ENCODE measurements at places on chromosomes 2 and 18.

GRCh38 chr2:112684415-112684775, 36.4 kb upstream of the NT5DC4 start:
- no peak for DNase-seq

DNA sequence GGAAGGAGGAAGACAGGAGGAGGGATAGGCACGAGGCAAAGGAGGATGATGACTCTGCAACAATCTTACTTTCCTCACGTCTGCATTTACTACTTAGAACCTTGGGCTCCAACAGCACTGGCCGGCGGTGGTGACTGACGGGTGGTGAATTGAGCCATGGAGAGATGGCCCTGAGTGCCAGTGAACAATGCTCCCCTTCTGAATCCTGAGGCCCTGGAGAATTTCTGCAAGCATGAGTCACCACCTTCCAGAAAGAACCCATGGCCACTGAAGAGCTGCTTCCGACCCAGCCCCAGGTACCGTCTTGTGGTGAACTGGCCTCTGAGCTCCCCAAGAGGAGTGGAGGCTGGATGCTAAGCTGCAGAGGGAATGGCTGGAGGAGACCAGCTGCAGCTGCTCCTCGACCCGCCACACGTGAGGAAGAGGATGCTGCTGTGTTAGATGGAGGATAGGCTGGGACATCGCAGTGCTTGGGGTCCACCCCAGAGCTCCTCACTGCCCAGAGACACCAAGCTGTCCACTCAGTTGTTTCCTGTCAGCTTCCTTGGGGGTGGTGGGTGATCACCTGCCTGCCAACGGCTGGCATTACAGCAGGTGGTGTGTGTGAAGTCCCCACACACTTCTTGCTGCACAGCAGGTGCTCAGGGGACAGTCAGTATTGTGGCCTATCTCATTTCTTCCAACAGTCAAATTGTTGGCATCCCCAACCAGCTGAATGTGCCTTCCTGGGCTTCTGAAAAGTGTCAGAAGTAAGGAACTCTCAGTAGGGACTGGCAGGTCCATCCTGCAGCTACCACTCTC, 186.5 kb upstream of the ID2 start:
- no peak for DNase-seq

GRCh38 chr18:11688972-11689668, at the start of gene GNAL:
Gene GNAL, plus strand, starts transcription at chr18:11689264. Its CDS starts 300 bp downstream, at chr18:11689564.
- peak; percentile 69 for DNase-seq

- DNase-seq = no peak
These were observed 28.7 kb downstream of the ACAA2 start for GRCh38 chr18:49784427-49785185.

DNA sequence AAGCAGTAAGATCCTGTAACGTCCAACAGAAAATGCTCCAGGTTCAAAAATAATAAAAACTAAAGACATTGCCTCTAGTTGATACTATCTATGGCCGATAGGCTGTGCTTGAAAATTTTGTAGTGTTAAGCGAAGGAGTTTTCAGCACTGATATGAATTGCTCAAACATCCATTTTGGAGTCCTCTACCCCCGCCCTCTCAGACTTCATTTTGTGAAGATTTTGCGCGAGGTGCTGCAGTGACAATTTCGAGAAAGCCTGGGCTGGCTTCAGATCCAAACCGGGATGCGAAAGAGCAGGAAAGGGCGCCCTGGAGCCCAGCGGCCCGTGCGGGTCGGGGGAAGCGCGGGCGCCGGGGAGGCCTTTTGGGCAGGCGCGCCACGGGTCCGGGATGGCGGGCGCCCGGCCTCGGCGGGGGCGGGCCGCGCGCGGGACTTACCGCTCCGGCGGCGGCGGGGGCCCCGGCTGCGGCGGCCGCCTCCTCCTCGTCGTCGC, 1.8 kb downstream of the SP3 start:
- DNase-seq = peak; percentile 49

GRCh38 chr2:74815941-74816340, 18.0 kb upstream of the HK2 start:
- DNase-seq = no peak

GRCh38 chr2:241649404-241649803, 11.9 kb downstream of the ATG4B start:
- no peak for DNase-seq

- DNase-seq = no peak
These were observed 122.3 kb downstream of the CHST9 start for GRCh38 chr18:27062802-27063201.

GRCh38 chr2:12334412-12334966, 382.2 kb upstream of the TRIB2 start:
- DNase-seq = peak; percentile 15

- DNase-seq = no peak
These were observed 398.6 kb upstream of the CDH7 start for GRCh38 chr18:65352186-65352585.

DNA sequence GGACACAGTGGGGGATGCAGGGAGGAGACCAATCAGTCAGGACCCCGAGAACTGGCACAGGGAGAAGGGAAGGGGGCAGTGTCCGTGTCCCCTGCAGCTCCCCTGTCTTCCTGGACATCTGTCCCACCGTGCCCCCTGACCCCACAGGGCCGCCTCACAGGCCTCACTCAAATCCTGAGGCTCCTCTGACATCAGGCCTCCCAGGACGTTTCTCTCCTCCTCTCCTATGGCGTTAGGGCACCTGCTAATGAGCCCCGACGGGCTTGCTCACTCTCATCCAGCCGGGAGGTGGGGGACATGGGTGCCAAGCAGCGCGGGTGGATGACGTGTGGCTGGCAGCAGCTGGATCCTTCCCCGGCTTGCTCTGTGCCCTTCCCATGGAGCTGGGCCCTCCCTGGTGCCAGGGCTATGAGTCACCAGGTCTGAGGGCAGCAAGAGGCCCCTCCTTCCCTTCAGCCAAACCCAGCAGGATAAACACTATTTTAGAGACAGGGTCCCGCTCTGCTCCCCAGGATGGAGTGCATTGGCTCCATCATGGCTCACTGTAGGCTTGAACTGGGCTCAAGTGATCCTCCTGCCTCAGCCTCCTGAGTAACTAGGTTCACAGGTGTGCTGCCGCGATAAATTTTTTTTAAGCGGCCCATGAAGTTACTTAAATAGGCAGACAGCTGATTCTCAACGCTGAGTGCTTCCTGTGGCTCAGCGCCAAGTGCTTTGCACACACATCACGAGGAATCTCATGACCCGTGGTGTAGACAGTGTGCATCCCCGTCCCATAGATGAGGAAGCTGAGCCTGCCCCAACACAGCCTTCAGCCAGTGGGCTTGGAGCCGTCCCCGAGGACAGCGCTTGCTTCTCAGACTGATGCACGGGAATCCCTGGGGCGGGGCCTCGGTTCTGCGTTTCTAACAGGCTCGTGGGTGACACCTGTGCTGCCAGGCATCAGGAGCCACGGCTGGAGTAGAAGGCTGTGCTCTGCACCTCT, 64.5 kb upstream of the HDAC4 start:
- no peak for DNase-seq

DNA sequence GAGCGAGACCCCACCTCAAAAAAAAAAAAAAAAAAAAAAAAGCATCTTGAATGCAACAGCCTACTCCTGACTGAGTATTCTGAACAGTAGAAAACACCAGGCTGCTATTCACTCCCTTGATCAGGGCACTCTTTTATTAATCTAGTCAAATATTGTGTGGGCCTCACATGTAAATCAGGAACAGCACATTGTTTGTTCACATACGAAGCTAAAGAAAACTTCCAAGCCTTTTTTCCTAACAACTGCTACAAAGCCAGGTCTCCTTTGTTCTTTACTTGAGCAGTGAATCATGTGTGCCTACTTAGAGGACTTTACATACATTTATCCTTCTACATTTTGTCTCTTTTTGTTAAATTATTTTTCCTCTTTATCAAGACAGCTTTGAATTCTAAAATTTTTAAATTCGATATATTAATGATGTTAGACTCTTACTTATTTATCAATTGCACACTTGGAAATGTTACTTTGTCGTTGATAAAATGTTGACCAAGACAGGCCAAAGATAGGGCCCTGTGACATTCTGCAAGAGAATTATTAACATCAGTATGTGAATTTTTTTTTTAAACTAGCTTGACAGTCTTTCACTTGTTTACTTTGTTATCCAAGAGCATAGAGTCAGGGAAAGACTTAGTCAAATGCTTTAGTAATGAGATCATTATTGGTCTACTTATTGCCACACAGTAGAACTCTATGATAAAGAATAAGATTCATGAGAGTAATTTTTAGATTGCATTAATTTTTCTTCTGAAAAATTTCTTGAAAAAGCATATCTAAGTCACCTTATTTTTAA, 13.2 kb downstream of the SPATS2L start:
- DNase-seq = no peak

DNA sequence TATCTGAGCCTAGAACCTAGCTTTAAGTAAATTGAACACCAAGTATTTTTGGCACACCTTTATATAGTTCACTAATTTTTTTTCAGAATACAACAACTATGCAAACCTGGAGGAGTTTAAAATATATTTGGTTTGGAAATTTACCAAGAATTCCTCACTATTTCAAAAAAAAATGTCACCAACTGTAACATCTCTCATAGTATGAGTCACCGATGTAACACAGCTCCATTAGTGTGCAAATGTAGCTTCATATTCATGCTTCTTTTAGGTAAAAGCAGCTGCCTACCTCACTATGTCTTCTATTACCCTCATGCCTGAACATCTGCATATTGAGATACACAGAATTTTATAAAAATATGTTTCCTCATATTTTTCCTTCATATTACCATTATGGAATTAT, 80.5 kb downstream of the NRXN1 start:
- DNase-seq = no peak

DNA sequence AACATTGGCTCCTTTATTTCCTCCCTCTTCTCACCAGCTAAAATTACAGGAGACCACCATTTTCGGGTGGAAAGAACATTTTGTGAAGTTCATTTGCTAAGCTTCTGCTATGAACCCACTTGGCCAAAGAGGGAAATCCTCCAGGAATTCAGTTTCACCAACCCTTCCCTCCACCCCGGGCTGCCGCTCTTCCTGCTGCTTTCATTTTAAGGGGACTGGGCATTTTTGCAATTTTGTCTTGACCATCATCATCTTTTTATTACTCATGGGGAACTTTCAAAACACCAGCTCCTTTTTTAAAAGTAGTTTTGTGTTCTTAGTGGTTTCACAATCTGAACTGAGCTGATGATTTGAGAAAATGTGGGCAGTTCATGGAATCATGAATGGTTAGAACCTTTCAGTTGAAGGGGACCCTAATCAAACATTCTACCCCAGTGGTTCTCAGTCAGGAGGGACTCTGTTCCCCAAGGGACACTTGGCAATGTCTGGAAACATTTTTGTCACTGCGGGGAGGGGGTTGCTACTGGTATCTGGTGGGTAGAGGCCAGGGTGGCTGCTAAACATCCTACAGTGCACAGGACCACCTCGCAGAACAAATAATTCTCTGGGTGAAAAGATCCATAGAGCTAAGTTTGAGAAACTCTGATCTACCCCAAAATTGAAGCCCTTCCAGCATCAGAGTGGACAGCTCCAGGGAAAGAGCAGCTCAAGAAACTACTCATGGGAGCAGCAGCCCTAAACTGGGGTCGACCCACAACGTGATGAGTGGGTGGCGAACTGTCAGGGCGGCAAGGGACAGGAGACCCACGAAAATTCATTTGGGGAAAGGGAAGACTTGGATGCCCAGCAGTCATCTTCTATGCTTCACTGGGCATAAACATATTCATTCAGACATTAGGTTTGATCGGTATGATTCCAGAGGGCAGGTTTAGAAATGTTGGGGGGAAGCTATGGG, 92.9 kb downstream of the ACKR3 start:
- DNase-seq = no peak

- DNase-seq = peak; percentile 28
These were observed 678.8 kb downstream of the KCNJ3 start for GRCh38 chr2:155377266-155377680.

GRCh38 chr2:66929632-66930338, 467.3 kb upstream of the ETAA1 start:
- peak; percentile 6 for DNase-seq

- no peak for DNase-seq
These were observed 1263.4 kb downstream of the DSC3 start for GRCh38 chr18:29779096-29779495.

DNA sequence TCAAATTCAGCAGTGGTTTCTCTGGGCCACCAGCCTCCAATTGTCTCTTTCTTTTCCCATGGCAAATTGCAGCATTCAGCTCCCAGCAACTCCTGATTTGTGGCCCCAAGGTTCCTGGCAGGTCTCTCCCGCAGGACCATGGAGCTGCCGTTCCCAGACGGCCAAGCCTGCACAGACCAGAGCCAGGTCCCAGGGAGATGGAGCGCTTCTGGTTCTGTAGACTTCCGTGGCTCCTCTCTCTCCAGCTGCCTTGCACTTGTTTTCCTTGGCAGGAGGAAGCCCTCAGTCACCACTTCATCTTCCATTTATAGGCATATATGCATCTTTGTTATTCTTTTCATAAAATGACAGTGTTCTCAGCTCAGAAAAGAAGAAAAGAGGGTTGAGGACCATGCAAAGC, 21.7 kb downstream of the TNP1 start:
- DNase-seq = no peak

DNA sequence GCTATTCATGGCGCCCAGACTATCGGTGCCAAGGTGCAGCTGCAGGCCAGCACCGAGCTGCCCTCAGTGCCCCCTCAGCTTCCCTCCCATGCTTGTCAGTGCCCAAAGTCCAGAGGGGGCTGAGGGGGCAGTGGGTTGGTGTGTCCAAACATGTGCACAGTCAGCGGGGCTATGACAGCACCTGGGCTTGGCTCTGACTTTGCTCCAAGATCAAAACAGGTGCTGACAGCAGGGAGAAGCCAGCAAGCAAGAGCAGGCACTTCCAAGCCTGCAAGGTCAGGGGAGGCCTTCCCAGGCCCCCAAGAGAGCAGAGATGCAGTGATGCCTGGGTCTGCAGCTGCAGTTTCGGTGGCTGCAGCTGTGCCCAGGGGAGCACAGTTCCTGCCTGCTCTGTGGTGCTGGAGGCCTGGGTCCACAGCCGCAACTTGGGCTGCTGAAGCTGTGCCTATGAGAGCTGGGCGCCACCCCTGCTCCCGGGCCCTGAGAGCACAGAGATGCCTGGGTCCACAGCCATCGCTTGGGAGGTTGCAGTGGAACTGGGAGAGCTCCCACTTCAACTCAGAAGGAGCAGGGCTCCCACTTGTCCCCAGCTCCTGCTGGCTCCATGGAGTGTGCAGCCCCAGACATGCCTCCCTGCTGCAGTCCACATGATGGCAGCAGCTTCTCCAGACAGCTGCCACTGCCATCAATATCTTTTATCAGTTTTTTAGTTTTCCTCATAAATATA, 775.3 kb upstream of the POU3F3 start:
- DNase-seq = no peak

DNA sequence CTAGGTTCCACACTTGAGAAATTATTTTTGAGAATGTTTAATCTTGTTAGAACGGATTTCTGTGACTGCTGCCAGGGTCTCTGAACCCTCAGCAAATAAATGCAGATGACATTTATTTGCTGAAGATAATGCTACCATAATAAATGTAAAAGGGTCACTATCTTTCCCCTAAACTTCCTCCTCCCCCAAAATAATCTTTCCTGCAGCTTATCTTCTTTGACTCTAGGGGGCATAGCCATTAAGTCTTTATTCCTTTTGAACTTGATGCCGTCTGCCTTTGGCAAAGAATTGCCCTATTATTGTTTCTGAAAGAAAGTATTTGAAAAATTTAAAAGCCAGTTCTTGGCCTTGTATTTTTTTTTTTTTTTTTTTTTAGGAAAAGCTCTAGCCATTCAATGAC, 63.6 kb upstream of the ACSL3 start:
- peak; percentile 9 for DNase-seq

Data from SK-N-DZ (cell line).